ENCODE measurements at places on chromosomes 13 and 19.

GRCh38 chr19:41930926-41931592 is 2.8 kb upstream of the ERFL start:
- no peak for ATAC-seq

DNA sequence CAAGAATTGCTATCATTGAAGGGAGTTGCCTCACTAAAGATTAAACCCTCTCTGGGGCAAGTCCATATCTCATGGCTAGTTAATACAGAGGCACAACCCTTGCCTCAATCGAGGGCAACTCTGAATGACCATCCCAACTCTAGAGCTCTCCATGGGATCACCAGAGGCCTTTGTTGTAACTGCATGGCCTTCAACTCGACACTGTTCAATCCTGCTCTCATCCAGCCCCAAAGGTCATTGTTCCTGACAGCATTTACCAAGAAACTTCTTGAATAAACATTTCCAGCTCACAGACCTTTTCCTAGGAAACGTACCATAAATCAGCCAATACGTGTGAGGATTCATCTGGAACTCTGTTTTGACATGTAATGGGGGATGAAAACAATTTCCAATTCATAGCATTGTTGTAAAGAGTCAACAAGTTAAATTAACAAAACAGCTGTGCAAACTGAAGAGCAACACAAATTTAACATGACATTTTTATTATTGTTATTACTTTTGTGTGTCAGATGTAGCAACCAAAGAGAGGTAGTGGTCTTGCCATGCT is 452.7 kb downstream of the SUCLA2 start:
- ATAC-seq: no peak

- ATAC-seq: no peak
Measured at GRCh38 chr13:27534108-27534980, 84.0 kb upstream of the MTIF3 start.

DNA sequence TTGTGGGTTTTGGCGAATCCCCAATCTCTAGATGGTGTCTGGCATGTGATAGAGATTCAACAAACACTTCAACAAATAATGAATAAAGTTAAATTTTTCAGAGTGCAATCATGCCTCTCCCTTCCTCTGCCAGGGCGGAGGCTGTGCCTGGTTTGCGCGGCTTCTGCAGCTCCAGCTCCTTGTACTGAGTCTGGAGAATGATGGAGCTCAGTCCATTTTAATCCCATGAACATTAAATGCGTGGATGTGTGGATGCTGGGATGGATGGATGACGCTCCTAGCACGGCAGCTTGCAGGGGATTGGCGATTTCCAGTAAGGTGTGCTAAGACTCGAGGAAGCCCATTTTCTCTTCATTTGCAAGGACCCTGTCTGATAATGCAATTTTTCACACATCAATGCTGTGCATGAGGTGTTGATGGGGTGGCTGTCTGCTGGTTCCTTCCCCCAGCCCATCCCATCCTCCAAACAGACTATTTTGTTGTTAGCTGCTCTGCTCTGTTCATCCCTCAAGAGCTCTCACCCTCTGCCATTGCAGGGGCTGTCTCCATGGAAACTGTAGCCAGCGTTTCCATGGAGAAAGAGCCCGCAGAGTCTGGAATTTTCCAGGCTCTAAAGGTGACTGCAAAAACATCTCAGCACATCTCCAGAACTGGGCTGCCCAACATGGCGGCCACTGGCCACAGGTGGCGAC is 92.6 kb upstream of the PEG3 start:
- ATAC-seq: no peak

- no peak for ATAC-seq
Measured at GRCh38 chr19:11539495-11540365, 1.1 kb downstream of the CNN1 start.

GRCh38 chr19:29532956-29533355 is 7.2 kb downstream of the VSTM2B start:
- ATAC-seq: no peak

DNA sequence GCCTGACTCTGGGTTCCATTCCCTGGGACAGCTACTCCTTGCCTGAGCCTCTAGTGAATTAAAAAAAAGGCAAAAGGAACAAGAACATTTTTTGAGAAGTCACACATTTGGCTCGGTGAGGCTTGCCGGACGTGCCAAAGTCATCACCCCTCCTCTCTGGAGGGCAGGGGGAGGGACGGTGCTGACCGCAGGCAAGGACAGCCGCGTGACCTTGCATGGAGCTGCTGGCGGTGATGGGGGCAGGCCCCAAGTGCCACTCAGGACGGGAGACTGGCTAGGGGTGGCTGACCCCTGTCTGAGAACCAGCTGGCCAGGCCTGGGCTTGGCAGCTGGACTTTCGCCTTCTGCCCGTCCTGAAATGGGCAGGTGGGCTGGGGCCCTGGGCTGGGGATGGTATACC is 26.4 kb downstream of the MAP2K2 start:
- no peak for ATAC-seq

DNA sequence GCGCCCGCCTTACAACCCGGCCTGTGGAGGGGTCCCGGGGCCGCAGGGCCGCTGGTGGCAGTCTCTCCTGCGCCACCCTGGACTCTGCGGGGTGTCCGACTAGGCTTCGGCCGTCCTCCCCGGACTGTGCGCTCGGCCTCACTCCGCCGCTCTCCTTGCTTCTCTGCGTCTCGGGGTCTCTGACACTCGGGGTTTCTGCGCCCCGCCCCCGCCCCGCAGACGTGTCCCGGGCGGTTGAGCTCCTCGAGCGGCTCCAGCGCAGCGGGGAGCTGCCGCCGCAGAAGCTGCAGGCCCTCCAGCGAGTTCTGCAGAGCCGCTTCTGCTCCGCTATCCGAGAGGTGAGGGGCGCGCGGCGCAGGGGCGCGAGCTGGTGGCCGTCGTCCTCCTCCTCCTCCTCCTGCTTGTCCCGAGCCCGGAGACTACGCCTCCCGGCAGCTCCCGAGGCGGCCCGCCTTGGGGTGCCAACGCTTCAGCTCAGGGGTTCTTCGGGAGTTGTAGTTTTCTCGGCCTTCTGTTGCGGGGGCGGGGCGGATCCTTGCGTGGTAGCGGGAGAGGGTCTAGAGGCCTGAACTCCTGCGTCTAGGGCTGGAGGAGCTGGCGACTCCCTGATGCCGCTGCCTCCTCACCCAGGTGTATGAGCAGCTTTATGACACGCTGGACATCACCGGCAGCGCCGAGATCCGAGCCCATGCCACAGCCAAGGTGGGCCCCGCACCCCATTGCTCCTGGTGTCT is 627 bp downstream of the LIN7B start:
- no peak for ATAC-seq

DNA sequence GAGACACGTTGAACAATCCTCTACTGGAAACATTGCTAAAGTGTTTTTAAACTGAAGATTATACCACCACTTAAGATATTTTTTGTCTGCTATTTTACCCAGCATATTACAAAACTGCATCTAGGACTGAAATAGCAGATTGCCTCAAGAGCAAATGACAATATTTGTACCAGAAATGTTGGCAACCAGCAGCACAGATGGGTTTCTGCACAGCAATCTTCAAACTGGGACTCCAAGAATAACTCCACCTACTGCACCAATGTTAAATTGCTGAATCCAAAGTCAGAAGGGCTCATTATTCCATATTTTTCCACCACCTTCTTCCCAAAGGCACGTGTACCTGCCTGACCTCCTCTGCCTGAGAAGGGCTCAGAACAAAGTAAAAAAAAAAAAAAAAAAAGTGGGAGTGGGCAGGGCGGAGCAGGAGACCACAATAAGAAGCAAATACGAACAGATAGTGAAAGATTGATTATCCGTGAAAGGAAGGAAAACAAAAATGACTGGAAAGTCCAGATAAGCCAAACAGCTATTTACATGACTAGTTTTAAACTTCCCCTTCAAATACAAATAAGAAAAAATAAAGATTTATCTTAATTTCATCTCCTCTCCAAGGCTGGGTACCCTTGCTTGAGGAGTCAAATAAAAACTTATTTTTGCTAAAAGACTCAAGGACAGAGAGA is 79.4 kb downstream of the FOXO1 start:
- no peak for ATAC-seq

- no peak for ATAC-seq
Measured at GRCh38 chr19:35279985-35280821, 2.1 kb upstream of the HAMP start.

GRCh38 chr19:55230780-55231179 is 2.2 kb upstream of the TMEM86B start:
- ATAC-seq: no peak

GRCh38 chr19:55431183-55431582 is 11.9 kb downstream of the SHISA7 start:
- no peak for ATAC-seq

DNA sequence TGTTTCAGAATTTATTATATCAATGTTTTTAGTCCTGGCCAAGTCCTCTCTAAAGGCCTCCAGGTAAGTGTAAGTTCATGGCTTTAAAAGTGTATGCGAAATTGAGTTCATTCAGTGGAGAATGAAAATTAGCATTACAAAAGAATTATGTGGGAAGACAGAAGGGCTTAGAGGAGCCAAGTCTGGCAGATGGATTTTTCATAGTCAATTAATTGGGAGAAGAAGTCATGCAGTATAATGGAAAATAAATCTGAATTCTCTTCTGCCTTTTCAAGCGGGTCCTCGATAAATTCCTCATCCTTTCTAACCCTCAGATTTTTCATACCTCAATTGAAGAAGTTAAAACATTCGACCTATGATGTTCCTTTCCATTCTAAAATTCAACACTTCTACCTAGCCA is 394.2 kb downstream of the ITGBL1 start:
- no peak for ATAC-seq

Measured in activated CD4-positive, CD25-positive, alpha-beta regulatory T cell treated with anti-CD3 and anti-CD28 coated beads, Interleukin-2, amount 50 U/mL, for 24 hours (primary cell).